Nephron progenitor cell (in vitro differentiated cells): ENCODE measurements at places on chromosomes 7 and 10.

GRCh38 chr10:97497572-97498075 is 598 bp downstream of the MMS19 start:
- DNase-seq = peak; percentile 68

- DNase-seq = no peak
These were observed 62.7 kb downstream of the NPTX2 start for GRCh38 chr7:98679741-98680140.

GRCh38 chr10:22803261-22803885 is 89.0 kb upstream of the PIP4K2A start:
- DNase-seq = no peak

DNA sequence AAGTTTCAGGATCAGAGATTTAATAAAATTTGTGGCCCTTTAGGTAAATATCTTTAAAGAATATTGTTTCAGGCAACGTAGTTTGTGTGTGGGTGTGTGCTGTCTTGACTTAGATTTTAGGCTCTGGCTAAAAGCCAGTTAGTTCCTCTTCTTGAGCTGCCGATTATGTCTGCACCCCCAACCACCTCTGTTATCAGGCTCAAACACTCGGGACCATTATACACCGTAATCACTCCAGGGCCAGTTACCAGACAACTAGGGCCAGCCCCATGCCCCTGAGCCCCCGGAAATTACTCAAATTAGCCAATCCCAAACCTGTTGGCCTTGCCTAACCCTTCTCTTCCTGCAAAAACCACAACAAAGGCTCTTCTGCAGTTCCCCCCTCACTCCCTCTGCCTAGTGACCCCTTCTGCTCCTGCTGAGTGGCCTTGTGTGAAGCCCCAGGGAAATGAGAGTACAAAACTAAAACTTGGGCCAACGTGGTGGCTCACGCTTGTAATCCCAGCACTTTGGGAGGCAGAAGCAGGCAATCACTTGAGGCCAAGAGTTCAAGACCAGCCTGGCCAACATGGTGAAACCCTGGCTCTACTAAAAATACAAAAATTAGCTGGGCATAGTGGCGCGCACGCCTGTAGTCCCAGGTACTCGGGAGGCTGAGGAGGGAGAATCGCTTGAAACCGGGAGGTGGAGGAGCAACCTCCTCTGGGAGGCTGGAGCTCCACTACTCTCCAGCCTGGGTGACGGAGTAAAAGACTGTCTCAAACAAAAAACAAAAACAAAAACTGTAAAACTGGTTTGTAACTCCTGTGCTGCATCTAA is 9.2 kb upstream of the HNRNPF start:
- no peak for DNase-seq

- peak; percentile 33 for DNase-seq
These were observed 835 bp upstream of the DGKI start for GRCh38 chr7:137847568-137848050.

- no peak for DNase-seq
These were observed 268.8 kb downstream of the RNLS start for GRCh38 chr10:88314362-88314761.

GRCh38 chr10:101050208-101051069 is 11.3 kb upstream of the KAZALD1 start:
- peak; percentile 91 for DNase-seq

DNA sequence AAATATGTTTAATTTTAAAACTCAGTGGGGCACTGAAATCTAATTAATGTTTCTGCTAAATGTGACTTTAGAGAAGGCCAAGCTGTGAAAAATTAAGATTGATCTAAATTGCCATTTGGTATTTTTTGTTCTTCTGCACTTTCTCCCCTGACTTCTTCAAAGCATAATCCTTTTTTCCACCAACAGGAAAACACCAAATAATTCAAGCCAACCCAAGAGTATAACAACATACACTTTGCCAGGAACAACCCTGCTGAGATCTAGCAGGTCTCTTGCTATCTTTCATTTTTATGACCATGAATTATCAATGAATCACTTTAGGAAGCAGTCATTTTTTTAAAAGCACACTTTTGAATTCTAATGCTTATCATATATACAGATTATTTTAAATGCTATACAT is 100.1 kb downstream of the USP6NL start:
- DNase-seq = no peak

DNA sequence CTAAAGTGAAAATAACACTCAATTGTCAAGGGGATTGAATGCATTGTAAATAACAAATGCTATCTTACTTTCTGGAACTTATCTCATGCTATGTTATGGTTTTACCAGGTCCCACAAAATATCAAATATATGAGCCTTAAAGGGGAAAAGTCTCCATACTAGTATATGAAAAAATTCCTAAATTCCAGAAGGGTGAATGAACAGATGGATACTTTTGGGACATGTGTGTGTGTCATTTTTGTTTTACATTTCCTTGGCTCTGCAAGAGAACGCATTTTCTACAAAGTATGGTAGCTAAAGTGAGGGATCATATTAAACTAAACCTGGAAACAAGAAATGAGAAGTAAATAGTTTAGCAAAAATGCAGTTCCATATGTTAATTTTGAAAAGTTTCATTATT is 682.8 kb downstream of the INHBA start:
- no peak for DNase-seq

GRCh38 chr10:8444630-8445029 is 390.1 kb downstream of the GATA3 start:
- peak; percentile 33 for DNase-seq

DNA sequence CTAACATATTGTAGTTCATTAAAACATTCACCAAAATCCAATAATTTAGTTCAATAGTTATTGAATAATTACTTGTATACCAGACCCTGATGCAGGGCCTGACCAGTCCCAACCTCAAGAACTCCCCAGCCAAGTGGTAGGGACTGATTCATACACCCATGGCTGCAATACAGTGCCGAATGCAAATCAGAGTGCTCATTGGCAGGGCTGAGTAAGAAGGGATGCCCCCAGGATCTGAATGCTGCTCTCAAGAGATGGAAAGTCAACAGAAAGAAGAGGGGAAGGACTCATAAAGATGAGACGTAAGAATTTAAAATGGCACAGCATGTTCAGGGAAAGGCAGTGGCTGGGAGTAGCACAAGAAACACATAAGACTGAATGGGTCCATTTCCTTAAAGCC is 29.9 kb downstream of the ZNF438 start:
- no peak for DNase-seq

DNA sequence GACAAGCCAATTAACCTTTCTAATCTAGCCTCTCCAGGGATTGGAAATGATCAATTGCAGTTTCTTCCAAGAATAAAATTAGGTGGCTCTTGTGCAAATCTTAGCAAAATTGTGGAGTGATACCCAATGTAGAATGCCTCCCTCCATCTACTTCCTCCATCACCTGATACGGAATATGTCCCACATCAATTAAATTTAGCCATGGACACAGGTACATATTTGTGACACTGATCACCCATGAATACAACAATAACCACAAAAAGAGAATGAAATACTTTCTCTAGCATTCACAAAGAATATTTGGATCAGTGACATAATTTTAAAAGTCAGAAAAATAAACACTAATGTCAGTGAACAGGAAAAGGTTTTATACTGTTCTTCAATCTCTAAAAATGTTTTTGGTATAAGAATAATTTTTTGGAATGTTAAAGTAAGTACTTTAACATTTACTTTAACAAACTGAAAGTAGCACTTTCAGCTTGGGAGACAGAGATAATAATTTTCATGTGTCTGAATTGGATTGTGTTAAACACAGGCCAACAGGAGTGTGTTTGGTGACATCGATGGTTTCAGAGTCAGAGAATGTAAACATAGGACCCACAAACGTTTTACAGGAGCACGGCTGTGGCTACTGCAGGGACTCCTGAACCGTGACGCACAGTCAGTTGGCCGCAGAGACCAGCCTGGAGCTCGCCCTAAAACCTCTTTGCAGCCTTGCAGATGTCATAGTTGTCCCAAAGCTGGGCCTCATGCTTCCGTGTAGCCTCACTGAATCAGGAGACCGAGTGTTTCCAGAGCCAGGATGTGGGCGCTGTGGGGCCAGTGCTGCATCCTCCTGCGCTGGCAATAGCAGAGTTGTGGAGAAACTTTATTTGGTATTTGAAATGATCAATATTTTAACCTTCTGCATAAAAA is 7.2 kb downstream of the RBM20 start:
- peak; percentile 56 for DNase-seq

DNA sequence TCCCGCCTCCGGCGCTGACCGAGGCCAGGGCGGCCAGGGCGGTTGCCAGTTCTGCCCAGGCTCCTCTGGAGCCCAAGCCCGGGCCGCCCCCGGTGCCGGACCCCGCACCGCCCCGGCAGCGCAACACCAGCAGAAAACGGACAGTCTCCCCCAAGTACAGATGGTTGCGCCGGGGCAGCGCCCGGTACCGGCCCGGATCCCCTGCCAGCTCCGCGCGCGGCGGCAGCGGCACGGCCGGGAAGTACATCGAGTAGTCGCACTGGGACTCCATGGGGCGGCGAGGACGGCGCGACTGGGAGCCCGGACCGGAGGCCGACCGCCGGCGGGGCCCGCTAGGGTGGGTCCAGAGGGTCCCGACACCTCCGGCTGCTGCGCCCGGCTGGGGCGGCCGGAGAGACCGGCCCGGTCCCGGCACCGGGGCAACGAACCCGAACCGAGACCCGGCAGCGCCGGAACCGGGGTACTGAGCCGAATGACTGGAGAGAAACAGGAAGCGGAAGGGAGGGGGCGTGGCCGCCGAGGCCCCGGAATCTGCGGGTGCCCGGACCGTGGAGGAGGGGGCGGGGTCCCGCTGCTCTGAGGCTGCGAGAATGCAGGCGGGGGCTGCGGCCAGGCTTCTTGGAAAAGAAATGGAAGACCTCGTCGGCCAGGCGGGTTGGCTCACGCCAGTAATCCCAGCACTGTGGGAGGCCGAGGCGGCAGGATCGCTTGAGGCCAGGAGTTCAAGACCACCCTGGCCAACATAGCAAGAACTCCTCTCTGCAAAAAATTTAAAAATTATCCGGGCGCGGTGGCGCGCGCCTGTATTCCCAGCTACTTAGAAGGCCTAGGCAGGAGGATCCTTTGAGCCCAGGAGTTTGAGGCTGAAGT is at the start of gene TRAPPC14:
Gene TRAPPC14, minus strand, starts transcription at position 495 of the 870 bp plus-strand sequence. Its CDS starts 224 bp downstream, at position 271.
- DNase-seq = peak; percentile 99

DNA sequence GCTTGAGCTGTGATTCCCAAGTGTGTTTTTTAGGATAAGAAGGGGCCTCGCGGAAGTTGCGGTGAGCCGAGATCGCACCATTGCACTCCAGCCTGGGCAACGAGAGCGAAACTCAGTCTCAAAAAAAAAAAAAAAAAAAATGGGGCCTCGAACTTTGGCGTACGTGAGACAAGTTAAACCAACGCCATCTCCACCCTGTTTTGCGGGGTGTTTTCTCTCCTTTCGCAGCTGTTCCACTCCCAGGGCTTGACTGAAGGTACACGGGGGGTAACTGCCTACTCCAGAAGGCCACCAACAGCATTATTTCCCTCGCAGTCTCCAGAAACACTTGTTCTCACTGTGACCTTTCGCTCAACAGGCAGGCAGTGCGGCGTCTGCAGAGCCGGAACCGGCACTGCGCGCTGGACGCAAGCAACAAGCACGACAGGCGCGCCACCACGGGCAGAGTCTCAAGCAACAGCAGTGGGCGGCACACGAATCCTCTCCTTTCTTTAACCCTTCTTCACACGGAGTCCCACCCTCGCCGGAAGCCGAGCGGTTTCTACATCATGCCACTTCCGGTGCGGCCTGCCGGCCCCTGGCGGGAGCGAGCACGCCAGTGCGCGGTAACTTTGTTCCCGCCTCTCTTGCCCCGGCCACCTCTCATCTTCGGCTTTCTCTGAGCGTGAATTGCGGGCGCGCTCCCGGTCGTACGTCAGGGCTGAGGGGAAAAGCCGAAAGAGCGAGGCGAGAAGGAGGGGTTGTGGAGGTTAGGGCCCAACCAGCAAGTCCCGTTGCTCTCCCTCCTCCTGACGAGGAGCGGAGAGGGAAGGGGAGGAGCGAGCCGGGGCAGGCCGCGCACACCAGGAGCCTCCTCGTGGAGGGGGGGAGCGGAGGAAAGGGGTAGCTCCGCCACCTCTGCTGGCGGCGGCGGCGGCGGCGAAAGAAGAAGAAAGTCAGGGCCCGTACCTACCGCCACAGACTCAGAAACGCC is 814 bp upstream of the CDK13 start:
- peak; percentile 93 for DNase-seq
